ENCODE measurements at places on chromosomes 5 and 9.

DNA sequence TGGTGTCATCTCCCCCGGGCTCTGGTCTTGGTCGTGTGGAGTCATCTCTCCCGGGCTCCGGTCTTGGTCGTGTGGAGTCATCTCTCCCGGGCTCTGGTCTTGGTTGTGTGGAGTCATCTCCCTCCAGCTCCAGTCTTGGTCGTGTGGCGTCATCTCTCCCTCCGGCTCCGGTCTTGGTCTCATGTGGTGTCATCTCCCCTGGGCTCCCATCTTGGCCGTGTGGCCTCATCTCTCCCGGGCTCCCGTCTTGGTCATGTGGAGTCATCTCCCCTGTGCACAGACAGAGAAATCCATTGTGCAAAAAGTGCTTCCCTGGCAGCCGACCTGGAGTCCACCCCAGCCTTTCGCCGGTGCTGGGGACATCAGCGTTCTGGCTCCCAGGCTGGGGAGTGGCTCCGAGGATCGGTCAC, 91.1 kb upstream of the CACNA1B start:
- peak; percentile 68 for DNase-seq

- no peak for DNase-seq
These were observed 3.9 kb downstream of the GRK6 start for GRCh38 chr5:177430140-177430951.

GRCh38 chr5:172504701-172505402, 50.5 kb upstream of the SH3PXD2B start:
- no peak for DNase-seq

DNA sequence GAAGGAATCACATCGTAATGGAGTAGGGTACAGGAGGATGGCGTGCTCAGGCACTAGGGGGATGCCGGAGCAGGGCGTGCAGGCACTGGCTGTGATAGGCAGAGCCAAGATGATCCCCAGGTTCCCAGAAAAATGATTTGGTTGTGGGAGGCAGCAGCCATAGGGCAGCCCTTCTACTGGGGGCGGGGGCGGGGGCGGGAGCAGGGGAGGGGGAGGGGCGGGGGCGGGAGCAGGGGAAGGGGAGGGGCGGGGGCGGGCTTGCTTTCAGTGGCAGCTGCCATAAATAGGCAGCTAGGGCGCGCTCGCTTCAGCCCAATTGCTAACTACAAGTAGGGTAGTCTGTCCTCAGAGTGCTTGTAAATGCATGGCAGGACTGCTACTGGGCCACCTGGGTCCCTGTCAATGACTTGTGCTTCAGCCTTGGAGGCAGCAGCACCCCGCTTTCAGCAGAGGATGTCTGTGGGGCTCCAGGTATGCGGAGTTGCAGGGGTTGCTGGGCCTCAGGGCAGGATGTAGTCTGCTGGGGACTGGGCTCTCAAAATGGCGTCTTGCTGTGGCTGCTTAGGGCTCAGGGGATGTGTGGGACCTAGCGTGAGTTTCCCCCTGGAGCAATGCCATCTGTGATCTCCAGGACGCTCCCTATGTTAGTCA, 354.3 kb downstream of the RAB3C start:
- DNase-seq = no peak

DNA sequence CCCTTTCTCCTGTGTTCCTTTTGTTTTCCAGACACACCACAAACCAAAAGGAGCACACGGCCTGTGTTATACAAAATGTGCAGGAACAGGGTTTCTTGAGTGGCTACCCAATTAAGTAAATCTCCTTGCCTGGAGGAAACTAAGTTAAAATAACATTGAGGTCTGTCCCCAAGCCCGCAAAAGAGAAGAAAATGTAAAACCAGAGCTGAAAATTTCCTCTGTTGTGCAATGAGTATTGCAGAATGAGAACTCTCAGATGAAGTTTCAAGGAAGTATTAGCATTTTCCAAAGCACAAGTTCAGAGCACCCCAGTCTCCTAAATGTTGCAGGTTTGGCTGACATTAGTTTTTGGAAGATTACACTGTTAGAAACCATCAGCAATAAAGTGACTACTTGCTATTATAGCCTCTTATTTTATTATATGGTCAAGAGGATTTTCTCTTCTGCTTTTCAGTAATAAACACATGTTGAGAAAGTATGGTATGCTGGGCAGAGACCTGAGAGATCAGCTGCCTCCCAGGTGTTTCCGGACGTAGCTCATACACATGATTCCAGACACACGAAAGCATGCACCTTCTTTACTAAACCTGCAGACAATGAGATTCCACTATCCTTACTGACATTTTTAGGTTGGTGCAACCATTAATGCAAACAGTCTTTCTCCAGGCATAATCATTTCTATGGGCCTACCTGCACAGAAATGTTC, 161.3 kb downstream of the SNCAIP start:
- DNase-seq = no peak
